AML-193 (cell line): ENCODE measurements at places on chromosomes 16 and 17.
A peak's percentile ranks its signal among the peaks of the same experiment; 100 is the strongest.

DNA sequence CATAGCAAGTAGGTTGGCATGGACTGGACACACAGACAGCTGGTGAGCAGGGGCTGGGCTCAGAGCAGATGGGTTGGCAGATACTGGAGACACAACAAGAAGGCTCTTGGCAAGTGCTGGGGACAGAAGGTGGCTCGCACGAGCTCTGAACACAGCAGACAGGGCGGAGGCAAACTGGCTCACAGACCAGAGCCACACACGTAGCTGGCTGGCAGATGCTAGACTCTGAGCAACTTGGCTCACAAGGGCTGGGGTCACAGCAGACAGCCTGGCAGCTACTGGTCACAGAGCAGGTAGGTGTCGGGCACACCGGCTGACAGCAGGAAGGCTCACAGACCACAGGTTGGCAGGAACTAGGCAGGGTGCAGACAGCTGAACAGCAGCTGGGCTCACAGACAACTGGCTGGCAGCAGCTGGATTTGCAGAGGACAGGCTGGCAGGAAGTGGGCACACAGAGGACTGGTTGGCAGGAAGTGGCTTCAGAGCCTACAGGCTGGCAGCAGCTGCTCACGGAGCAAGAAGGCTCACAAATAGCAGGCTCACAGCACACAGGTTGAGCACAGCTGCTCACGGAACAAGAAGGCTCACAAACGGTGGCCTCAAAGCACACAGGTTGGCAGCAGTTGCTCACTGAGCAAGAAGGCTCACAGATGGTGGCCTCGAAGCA is 725 bp downstream of the KRTAP16-1 start:
- peak; percentile 96 for DNase-seq

GRCh38 chr17:37518826-37519225 is 29.1 kb downstream of the DUSP14 start:
- DNase-seq, result no peak

- no peak for DNase-seq
These were observed 58.5 kb upstream of the BCAR1 start for GRCh38 chr16:75309899-75310430.

DNA sequence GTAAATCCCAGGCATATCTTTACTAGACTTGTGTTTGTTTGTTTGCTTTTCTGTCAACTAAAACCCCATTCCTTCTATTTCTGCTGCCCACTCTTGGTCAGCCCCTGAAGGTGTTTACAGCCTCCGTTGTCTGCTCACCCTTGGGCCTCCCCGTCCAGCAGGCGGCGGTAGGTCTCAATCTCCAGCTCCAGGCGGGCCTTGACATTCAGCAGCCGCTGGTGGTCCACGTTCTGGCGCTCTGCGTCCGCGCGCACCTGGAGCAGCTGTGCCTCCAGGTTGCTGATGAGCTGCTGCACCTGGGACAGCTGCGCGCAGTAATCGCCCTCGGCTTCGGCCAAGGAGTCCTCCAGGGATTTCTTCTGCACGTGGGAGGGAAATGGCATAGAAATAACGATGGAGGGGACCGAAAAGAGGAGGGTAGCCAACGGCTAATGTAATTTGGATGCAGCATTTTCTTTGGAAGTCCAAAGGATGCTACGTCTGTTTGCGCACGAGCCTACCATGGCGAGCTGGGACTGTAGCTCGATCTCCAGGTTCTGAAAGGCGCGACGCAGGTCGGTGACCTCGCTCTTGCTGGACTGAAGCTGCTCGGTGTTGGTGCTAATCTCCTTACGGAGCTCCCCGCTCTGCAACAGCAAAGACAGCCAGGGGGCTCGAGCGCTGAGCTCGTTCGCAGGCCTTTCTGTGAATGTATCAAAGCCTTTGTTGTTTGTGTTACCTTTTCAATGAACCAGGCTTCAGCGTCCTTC is 3.9 kb downstream of the KRT12 start:
- no peak for DNase-seq

GRCh38 chr16:31063495-31063842 is 10.6 kb downstream of the ZNF668 start:
- no peak for DNase-seq

GRCh38 chr17:72850410-72851118 is 241.9 kb downstream of the SLC39A11 start:
- DNase-seq, result no peak

GRCh38 chr17:66272811-66273585 is 29.4 kb upstream of the PRKCA start:
- DNase-seq, result no peak

DNA sequence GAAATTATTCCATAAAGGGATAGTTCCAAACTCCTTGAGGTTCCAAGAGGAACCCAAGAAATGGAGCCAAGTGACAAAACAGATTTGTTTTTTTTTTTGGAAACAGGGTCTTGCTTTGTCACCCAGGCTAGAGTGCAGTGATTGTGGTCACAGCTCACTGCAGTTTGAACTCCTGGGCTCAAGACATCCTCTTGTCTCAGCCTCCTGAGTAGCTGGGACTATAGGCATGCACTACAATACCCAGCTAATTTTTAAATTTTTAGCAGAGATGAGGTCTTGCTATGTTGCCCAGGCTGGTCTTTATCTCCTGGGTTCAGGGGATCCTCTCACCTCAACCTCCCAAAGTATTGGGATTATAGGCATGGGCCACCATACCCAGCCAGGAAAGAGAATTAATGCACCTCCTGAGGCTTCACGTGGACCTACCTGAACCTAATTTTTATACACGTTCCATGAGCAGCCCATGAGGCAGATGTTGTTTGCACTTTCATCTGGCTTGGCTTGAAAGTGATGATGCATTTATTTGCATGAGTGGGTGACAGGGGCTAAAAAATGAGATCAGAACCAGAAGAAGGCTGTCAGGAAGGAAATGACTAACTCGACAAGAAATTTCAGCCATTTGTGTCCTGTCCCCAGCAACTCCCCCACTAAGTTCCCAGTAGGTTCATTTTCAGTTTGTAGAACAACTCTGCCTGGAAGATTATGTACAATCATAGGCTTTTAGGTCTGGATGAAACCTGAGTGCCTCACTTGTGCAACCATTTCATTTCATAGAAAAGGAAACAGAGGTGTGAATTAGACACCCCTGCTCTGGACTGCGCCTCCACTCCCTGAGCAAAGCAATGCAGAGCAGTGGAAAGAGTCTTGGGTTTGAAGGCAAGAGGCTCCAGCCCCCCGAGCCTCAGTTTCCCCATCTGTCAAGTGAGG is 10.3 kb upstream of the IRF8 start:
- DNase-seq, result peak; percentile 35

- DNase-seq, result no peak
These were observed 231.5 kb upstream of the ZFHX3 start for GRCh38 chr16:73279451-73279850.

DNA sequence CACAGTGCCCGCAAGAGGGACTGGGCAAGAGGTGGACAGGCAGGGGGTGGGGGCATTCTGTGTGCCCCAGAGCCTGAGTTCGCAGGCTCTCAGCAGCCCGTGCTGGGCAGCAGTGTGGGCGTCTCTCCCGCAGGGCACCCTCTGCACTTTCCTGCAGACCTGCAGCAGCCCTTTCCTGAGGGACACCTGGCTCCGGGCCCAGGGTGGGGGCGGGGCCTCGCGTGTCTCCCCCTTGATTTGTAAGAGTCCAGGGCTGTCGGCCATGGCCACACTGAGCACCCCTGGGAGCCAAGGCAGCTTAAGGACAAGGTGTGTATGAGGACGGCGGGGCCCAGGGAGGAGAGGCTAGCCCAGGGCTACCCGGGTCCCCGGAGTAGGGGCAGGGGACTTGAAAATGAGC is 33.4 kb upstream of the SLC38A10 start:
- DNase-seq, result no peak

GRCh38 chr16:23949630-23950290 is 114.0 kb downstream of the PRKCB start:
- peak; percentile 45 for DNase-seq

- no peak for DNase-seq
These were observed 18.7 kb upstream of the GRIN2A start for GRCh38 chr16:10200637-10201586.
